Immature natural killer cell (primary cell): ENCODE measurements at places on chromosomes 11 and 22.

GRCh38 chr11:61577383-61578118, 3.3 kb downstream of the SYT7 start:
- H3K4me1 ChIP-seq: peaks cover 10% of the 10 kb centered on the region
- H3K27ac ChIP-seq: no peak overlapping the region
- H3K27me3 ChIP-seq: peaks cover 19% of the 10 kb centered on the region
- H3K36me3 ChIP-seq: no peaks in the 10 kb centered on the region

- H3K4me3 ChIP-seq: no peak overlapping the region
- H3K27me3 ChIP-seq: peaks cover 10% of the 10 kb centered on the region
- no peak overlapping the region for H3K27ac ChIP-seq
- H3K4me1 ChIP-seq: no peaks in the 10 kb centered on the region
Measured at GRCh38 chr11:125192183-125192582, 27.6 kb downstream of the PKNOX2 start.

DNA sequence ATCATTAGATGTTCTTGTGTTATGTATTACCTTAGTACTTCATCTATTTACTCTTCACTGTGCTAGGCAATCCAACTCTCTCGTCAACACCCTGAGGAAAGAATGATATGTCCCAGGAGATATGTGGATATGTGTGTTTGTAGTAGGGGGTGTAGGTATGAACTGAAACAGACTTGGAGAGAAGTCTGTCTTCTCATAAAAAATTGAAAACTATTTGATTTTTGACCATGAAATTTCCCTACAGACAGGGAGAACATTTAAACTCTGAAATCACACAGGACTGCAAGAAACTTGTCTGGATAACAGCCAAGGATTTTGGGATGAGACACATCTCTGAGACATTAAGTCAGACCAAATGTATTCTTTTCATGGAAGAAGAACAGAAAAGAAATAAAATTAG, 967.0 kb upstream of the FAT3 start:
- no peaks in the 10 kb centered on the region for H3K27me3 ChIP-seq
- no peaks in the 10 kb centered on the region for H3K36me3 ChIP-seq
- no peak overlapping the region for H3K27ac ChIP-seq
- no peak for DNase-seq

DNA sequence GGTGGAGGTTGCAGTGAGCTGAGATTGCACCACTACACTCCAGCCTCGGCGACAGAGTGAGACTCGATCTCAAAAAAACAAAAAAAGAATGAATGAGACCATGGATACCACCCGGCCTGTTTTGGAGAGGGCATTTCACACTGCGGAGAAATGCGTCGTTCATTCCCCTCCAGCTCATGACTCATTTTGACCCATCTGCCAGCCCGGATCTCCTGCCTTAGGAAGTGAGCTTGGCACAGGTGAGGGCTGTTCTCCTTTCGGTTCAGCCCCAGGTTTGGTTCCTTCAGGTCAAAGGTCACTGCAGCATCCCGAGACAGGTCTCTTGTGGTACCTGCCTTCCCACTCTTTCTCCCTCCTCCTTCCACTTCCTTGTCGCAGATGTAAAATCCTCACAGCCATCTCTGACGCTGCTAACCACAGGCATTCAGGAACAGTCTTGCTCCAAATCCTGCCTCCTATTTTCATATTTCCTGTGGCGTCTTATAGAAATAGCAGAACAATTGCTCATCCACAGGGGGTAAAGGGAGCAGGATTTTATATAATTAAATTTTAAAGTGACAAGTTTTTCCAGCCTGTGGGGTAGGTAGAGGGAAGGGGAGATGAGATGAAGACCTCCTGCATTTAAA, 517.9 kb downstream of the NTM start:
- H3K27ac ChIP-seq: no peak overlapping the region
- H3K4me3 ChIP-seq: no peak overlapping the region
- DNase-seq: no peak

DNA sequence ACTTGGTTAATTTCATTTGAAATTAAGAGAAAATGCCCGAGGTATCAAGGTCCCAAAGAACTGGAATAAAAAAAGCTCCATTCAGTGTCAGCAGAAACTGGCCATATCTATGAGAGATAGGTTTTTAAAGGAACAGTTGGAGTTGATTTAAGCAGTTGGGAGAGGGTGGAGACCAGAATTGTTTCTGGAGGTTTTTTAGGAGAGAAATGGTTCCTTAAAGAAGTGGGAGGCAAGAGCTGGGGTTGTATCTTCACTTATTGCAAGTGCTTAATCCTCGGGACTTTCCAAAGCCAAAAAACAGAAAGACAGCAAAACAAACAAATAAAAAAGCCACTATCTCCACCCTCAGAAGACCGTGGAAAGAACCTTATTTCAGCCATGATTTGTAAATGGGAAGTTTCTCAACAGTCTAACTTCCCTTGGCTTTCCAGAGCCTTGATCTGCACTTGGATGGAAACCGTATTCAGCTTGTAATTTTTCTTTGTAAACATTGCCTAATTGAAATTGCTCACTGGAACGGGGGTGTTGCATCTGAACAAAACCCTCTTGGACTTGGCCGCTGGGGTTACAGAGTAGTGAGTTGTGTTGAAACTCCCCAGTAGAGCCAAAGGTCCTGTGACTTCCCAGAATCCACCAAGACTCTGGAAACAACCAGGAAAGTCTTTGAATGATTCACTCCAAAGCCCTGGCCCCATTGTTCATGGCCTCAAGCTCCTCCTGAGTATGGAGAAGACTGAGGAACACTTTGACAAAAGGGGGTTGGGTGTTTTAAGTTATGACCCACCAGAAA, 115.6 kb downstream of the SLC1A2 start:
- peaks cover 13% of the 10 kb centered on the region for H3K4me1 ChIP-seq
- DNase-seq: no peak
- peaks cover 7% of the 10 kb centered on the region for H3K27me3 ChIP-seq
- no peaks in the 10 kb centered on the region for H3K36me3 ChIP-seq
